ENCODE measurements at places on chromosomes 6 and 20.

- DNase-seq = no peak
Measured at GRCh38 chr6:71649915-71650314, 236.4 kb upstream of the RIMS1 start.

DNA sequence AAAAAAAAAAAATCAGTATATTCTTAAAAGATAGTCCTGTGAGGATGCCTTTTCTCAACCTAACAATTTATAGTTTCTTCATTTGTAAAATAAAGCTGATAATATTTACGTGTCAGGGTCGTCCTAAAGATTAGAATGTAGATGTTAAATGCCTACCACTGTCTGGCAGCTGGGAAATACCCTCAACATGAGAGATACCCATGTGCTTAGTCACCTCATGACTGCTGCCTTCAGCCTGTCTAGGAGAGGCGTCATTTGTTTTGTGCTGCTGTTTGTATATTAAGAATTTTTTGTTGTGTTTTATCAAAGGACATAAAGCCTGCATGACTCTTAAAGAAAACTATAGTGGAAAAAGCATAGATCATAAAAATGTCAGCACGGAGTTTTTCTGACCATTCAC, 9.5 kb downstream of the FAM120B start:
- no peak for DNase-seq

GRCh38 chr6:89310929-89311328, 4.2 kb downstream of the GABRR2 start:
- no peak for DNase-seq

- DNase-seq = no peak
Measured at GRCh38 chr6:146785001-146785585, 186.3 kb downstream of the ADGB start.

- no peak for DNase-seq
Measured at GRCh38 chr6:52843605-52844004, 3.0 kb upstream of the GSTA5 start.

DNA sequence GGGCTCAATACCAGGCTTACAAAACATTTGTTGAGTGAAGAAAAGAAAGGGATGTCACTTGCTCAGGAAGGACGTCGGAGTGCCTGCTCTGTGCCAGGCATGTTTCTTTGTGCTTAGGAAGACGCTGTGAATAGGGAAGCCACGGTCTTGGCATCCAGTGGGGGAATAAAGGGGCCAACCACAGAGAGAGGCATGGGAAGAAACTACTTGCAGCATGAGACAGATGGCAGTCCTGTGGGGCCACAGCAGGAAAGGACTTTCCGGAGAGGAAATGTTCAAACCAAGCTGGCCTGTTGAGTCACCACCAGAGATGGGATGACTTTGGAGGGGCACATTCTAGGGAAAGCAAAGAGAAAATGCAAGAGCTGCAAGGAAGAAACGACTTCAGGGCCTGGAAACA, 173.2 kb downstream of the CDH26 start:
- DNase-seq = no peak

- no peak for DNase-seq
Measured at GRCh38 chr20:24523661-24524060, 54.2 kb downstream of the SYNDIG1 start.

DNA sequence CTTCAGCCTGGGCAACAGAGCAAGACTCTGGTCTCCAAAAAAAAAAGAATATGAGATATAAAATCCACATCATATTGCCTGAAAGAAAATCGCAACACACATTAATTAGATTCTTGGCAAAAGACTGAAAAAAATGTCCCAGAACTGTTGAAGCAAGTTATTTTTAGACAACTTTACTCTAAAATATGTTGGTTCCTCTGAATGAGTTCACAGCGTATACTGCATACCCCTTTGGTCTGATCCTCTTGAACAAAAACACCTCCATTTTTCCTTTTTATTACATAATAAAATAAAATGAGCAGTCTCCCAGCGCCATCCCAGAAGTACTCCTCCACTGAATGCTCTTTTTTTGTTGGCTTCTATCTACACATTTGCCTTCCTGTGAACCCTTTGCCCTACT, 126.0 kb upstream of the TMEM170B start:
- DNase-seq = no peak

DNA sequence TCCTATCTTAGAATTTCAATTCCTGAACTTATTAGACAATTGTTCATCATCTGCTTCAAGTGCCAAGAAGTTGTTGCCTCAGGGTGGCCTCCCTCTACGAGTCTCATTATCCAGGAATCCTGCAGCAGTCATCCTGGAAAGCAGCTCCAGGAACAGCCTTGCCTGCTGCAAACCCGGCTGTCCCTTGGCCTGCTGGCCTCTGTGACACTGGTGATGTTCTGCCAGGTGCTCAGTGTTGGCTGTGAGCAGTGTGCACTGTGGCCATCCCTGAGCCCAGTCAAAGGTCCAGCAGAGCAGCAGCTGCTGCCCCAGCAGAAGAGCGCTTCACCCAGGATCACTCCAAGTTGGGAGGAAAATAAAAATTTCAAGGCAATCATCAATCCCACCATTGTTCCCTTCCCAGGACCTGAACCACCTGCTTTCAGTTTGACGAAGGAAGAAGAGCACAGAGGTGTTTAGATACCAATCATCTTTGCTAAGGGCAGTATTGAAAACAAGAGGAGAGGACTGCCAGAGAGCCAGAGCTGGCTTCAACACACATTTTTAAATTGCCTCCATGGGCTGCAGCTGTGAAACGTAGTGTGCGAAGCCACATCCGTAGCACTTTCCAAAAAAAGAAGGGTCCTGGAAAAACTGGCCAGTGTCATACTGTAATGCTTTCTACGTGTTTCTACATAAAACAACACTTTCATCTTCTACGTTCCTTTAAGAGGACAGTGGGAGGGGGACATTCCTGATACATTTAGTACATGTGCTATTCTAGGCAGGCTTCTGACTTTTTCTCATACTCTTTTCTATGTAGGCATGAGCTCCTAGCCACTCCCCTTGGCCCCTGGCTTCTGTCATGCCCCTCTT, 7.2 kb upstream of the FAM50B start:
- no peak for DNase-seq

GRCh38 chr6:137894779-137895385, 27.8 kb downstream of the TNFAIP3 start:
- no peak for DNase-seq

- no peak for DNase-seq
Measured at GRCh38 chr6:135071541-135071940, 16.9 kb upstream of the HBS1L start.

DNA sequence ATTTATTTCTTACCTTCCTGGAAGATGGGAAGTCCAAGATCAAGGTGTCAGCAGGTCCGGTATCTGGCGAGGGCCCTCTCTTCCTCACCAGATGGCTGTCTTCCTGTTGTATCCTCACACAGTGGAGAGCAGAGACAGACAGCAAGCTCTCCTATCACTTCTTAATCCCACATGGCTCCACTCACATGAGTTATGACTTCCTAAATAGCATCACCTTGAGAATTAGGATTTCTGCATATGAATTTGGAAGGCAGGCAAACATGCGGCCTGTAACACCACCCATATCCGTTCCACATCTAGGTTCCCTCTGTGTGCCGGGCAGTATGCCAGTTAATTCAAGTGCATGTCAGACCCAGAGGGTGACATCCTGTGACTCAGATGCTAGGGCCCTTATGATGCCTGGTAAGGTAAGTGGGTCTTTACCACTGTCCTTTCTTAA, 2.1 kb downstream of the RAET1E start:
- DNase-seq = no peak

DNA sequence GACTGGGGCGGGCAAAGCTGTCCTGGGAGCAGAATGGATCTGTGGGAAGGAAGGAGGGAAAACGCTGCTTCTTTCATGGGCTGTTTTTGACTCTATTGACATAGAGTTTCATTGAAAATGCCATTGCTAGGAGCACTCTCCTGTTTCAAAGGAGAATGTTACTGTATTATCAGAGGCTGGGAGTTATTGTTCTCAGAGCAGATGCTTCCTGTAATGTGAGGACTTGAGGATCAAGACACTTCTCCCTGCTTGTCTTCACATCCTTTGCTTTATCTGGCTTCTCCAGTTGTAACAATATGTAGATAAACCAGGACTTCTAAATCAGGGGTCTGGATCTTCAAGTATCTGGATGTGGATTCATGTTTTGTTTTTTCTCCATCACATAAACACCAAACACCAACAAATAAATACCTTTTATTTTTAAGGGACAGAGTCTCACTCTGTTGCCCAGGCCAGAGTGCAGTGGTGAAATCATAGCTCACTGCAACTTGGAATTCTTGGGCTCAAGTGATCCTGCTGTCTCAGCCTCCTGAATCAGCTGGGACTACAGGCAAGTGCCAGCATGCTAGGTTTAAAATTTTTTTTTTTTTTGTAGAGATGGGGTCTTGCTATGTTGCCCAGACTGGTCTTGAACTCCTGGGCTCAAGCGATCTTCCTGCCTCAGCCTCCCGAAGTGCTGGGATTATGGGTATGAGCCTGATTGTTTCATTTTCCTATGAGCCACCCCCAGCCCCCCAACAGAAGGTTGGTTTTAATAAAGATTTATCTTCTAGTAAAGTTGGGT, 3.9 kb downstream of the CD109 start:
- no peak for DNase-seq

- DNase-seq = no peak
Measured at GRCh38 chr20:24955045-24955444, 6.0 kb downstream of the CST7 start.

DNA sequence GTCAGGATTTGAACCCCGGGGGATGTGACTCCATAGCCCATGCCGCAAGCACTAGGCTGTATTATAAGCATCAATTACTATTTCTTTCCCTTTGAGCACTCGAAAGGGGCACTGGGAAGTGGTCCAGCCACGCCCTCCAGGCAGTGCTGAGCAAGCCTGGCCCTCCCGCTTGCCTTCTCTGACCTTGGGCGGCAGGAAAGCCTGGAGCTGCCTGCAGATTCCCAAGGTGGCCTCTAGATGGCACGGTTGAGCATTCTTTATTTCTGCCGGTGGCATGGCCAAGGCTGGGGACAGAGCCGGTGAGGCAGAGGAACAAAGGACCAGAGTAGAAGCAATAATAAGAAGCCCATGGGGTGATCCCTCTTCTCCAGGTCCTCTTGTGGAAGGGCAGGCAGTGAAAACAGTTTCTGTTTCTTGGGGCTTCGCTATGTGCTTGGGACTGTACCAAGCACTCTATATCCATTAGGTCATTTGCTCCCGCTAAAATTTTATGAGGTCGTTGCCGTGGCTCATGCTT, 32.0 kb downstream of the ARHGAP40 start:
- no peak for DNase-seq

DNA sequence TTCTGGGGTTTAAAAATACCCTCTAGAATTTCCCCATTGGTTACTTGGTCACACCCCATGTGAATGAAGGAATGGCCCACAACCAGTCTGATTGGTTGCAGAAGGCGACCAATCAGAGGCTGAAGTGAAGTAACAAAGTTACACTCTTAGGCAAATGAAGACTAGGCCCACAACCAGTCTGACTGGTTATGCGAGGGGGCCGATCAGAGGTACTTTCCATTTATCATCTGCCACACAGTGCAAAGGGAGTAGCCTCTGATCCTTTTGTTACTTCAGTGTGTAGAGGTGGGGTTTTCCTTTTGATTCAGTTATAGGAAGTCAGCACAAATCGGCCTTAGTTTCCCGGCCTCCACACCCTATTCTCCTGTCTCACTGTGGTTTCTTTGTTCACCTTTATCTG, 61.2 kb upstream of the SGK1 start:
- DNase-seq = no peak

- DNase-seq = peak; percentile 23
Measured at GRCh38 chr20:59984541-59984940, 26.3 kb downstream of the CDH26 start.

- no peak for DNase-seq
Measured at GRCh38 chr6:38400101-38400500, 239.6 kb downstream of the BTBD9 start.

DNA sequence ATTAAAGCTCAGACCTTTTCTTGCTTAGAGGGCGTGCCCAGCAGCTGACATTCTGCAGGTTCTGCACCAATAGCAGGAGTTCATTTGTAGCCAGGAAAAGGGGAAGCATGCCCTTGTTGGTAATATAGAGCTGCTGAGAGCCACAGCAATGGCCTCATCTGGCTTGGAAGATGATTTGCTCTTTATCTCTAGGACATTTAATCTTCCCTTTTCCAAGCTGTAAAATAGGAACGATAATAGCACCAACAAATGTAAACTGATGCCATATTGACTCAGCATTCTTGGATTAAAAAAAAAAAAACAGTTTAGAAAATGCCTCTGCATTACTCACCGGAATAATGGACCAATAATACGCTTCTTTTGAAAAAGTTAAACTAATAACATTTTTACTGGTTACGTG, 93.4 kb upstream of the SLC2A12 start:
- DNase-seq = no peak

GRCh38 chr6:151514000-151514730, 20.3 kb downstream of the CCDC170 start:
- DNase-seq = no peak

DNA sequence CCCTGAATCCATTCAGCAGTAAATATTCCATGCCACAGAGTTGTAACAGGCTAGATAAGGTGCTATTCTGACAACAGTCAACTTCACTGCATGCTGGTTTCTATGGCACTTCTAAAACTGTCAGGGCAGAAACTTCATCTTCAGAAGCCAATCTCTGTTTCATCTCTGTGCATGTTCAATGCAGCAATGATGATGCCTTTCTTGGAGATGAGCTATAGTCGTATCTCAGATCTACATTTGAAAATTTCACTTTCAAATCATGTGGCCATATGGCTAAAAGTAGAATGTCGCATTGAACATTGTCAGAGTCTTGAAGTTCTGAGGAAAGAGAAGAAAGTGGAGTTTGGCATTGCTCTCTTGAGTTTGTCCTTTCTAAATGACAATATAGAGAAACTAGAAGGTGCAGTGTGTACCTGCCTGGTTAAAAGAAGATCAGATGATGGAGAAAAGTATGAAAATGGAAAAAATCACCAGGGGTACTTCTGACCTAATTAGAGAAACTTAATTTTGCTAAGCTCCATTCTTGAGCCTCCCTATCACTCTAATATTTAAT, 49.0 kb upstream of the VSTM2L start:
- no peak for DNase-seq

DNA sequence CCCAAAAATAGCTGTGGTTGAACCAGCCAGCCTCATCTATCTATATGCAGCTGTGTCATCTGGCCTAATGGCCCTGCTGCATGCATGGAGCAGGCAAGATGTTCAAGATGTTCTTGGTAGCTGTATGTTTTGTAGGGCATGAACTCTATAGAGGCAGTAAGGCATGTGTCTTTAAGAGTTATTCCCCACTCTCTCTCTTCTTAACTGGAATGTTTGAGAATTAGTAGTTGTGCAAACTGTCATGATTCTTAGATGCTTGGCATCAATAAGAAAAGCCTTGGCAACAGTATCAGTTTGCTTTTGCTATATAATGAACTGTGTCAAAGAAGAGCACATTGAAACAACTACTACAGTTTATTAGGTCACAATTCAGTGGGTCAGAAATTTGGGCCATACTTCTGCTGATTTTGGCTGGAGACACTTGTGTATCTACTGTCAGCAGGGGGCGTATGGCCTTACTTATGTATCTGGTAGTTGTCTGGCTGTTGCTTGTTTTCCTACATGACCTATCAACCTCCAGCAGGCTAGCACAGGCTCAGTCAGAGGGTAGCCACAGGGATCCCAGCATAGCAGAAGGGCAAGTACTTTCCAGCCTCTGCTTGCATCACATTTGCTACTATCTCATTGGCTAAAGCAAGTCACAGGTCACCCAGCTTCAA, 56.1 kb upstream of the LAMP5 start:
- DNase-seq = peak; percentile 47

Data from SIG-M5 (cell line).